ENCODE measurements at places on chromosomes 1 and 21.

DNA sequence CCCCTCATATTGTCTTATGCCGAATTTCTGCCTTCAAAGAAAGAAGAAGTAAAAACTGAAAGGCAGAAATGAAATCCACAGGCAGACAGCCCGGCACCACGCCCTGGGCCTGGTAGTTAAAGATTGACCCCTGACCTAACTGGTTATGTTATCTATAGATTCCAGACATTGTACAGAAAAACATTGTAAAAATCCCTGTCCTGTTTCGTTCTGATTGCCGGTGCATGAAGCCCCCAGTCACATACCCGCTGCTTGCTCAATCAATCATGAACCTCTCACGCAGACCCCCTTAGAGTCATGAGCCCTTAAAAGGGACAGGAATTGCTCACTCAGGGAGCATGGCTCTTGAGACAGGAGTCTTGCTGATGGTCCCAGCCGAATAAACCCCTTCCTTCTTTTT, 49.3 kb downstream of the JMJD4 start:
- DNase-seq: no peak

GRCh38 chr1:111503585-111504060, at the start of the genes ADORA3 and TMIGD3:
TSS of gene ADORA3 (minus strand) at chr1:111503633. CDS start at chr1:111503354, 279 bp downstream.
TSS of gene TMIGD3 (minus strand) at chr1:111503633. CDS start at chr1:111503354, 279 bp downstream.
- no peak for DNase-seq

DNA sequence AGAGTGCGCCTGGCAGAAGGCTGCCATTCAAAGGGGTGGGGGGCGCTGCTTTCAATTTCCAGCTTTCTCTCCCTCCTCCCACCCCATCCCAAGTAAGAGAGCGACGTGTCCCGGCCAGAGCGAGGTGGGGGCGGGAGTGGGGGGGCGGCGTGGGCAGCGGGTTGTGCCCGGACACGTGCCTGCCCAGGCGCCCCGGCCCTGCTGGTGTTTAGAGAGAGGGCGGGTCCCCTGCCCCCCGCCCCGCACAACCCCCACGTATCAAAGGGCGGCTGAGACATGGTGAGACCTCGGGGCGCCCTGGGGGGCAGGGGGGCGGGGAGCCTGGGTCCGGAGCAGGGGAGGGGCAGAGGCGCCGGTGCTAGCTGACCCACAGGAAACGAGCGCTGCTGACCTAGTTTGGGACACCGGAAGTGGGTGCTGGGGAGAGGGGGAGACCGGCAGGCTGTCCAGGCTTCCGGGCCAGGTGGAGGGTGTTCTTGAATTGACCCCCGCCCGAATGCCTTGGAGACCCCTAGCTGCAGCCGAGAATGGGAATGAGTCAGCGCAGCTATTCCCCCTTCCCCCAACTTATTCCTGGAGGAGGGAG, 1.3 kb downstream of the ZBTB7B start:
- no peak for DNase-seq

- no peak for DNase-seq
Observed at GRCh38 chr1:2534687-2535441, 4.8 kb upstream of the HES5 start.

DNA sequence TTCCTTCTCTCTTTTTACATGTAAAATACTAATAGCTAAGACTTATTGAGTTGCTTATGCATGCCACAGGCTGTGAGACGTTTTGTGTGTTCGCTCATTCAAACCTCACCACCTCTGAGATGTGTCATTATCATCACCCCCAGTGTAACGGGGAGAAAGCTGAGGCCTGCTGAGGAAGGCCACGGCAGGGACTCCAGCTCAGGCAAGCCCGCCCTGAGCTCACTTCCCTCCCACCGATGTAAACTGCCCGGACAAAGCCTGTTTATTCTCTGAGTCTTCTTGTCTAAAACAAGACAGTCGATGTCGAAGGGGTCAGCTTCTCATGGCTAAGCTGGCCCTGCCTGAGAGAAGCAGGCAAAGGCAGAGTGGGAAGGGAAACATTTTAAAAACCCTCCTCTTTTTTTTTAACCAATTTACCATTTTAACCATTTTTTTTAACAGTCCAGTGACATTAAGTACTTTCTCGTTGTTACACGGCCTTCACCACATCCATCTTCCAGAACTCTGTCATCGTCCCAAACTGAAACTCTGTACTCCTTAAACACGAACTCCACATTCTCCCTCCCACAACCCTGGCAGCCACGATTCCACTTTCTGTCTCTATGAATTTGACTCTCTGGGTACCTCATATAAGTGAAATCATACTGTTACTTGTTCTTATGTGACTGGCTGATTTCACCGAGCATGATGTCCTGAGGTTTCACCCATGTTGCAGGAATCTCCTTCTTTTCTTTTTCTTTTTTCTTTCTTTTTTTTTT, 204.8 kb upstream of the GALNT2 start:
- DNase-seq: no peak

DNA sequence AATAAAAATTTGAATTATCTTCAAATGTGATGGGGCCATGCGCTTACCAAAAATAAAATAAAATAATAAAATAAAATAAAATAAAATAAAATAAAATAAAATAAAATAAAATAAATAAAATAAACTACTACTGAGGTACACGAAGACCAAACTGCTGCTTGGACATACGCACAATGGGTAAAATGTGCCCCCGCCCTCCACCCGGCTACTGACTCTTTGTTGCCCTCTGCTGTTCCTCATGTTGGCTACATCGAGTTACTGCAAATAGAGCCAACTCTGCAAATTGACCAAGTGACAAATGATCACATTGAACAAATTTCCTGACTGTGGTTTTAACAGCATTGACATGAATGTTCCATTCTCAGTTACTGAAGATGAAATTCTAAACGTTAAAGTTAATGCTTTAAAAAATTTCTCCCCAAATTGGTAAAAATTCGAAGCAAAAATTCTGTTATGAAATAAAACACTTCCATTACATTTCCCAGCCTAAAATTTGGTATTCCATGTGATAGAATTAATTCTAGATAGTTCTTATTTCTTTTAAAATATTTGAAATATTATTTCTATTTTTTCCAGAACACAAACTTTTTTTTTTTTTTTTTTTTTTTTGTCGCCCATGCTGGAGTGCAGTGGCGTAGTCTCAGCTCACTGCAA, 18.8 kb upstream of the MAP1LC3C start:
- DNase-seq: peak; percentile 10

- no peak for DNase-seq
Observed at GRCh38 chr1:60133000-60133673, 59.6 kb upstream of the C1orf87 start.

- no peak for DNase-seq
Observed at GRCh38 chr1:93016171-93016570, 54.9 kb upstream of the DIPK1A start.

- no peak for DNase-seq
Observed at GRCh38 chr1:225746361-225747179, 31.1 kb upstream of the SRP9 start.

DNA sequence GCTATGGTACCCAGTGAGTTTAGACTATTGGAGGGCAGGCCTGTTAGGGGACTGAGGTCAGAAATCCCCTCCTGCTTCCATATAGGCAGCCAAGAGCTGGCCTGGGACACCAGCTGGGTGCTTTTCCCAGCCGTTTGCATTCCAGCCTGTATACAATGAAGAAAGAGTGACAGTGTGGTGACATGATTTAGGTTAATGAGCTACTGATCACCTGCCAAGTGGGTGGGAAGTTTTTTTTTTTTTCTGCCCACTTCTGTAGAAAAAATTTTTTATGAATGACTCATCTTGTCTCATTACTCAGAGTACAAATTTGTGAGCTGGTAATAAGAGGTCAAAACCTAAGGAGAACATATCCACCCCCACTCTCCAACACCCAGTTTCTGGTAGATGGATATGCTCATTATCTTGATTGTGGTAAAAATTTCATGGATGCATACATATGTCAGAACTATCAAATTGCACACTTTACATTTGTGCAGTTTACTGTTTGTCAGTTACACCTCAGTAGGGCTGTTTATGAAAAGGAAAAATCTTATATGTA, 16.4 kb upstream of the CGN start:
- DNase-seq: no peak

DNA sequence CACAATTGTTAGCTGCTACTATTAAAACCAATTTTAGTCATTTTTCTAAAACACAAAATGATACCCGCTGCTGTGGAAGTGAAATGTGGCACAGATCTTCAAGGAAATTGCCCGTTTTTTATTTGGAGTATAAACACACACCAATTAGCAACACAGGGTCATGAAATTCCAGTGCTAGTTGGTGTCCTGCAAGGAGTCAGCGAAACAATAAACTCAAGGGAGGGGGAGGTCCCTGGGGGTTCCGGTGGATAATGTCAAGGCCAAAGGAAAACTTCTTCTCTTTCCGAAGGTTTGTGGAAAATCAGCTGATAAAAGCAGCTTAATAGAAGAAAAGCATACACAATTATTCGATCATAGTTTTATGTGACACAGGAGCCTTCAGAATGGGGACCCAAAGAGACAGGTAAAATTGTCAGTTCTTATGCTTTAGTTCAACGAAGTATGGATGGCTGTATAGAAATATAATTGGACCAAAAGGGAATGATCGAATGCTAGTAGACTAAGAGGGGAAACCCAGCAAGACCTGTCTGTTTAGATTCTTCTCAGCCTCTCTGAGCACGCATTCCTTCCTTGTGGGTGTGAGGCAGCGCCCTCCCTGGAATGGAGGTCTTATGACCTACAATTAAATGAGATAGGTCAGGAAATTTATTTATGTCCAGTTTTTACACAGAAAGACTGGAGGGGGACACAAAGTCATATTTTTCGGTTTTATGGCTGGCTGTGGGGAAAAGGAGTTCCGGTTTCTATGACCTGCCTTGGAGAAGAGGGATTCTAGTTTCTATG, 65.9 kb downstream of the KCNK1 start:
- no peak for DNase-seq

- DNase-seq: no peak
Observed at GRCh38 chr1:19128968-19129514, 81.0 kb downstream of the UBR4 start.

GRCh38 chr1:64823691-64824476, 79.0 kb downstream of the RAVER2 start:
- DNase-seq: peak; percentile 58

GRCh38 chr1:14339288-14339687, 259.2 kb upstream of the KAZN start:
- no peak for DNase-seq

GRCh38 chr1:157028674-157029073, 16.9 kb downstream of the ARHGEF11 start:
- DNase-seq: no peak

DNA sequence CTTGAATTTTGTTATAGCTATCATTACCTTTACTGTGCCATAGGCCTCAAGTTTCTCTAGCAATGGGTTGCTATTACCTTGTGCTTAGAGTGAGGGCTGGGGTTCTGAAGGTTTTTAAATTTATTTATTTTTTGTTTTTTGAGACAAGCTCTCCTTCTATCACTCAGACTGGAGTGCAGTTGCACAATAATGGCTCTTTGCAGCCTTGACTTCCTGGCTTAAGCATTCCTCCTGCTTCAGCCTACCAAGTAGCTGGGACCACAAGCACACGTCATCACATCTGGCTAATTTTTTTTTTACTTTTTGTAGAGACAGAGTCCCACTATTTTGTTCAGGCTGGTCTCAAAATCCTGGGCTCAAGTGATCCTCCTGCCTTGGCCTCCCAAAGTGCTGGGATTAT, 41.5 kb downstream of the SNX27 start:
- DNase-seq: no peak

GRCh38 chr1:226741009-226741408, 1.9 kb upstream of the ITPKB start:
- no peak for DNase-seq

DNA sequence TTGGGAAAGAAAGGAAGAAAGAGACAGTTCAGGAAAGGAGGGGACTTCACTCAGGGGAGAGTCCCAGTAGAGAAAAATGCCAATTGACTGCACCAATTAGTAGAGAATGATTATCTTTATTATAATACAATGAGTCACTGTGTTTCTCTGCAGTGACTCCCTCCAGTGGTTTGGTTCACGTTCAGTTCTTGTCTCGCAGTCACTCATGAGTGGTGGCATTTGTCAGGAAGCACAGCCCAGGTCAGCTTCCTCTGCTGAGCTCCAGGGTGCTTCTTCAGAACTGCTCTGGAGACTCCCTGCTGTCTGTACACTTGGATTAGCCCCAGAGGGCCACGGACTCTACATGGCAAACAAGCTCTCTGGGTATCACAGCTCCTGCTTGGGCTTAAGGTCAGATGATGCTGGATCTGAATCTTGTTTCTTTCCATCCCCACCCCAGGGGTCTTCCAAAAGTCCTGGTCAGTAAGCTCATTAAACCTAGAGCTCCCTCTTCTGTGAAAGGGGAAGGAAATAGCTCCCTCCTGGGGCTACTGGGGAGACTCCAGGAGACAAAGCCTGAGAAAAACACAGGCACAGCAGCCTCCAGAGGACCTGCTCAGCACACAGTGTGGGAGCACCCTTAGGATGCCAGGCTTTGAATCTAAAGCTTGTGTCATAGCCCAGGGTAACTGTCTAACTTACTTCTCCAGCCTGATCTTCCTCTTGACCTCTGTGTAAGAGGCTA, 619.0 kb downstream of the AJAP1 start:
- DNase-seq: no peak

GRCh38 chr1:187010571-187011309, 182.0 kb downstream of the PLA2G4A start:
- DNase-seq: no peak

DNA sequence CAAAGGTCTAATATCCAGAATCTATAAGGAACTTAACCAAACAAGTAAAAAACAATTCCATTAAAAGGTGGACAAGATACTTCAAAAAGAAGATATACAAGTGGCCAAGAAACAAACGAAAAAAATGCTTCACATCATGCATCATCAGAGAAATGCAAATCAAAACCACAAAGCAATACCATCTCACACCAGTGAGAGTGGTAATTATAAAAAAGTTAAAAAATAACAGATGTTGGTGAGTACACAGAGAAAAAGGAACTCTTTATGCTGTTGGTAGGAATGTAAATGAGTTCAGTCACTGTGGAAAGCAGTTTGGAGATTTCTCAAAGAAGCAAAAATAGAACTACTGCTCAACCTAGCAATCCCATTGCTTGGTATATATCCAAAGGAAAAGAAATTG, 218.6 kb downstream of the SLC44A5 start:
- no peak for DNase-seq

DNA sequence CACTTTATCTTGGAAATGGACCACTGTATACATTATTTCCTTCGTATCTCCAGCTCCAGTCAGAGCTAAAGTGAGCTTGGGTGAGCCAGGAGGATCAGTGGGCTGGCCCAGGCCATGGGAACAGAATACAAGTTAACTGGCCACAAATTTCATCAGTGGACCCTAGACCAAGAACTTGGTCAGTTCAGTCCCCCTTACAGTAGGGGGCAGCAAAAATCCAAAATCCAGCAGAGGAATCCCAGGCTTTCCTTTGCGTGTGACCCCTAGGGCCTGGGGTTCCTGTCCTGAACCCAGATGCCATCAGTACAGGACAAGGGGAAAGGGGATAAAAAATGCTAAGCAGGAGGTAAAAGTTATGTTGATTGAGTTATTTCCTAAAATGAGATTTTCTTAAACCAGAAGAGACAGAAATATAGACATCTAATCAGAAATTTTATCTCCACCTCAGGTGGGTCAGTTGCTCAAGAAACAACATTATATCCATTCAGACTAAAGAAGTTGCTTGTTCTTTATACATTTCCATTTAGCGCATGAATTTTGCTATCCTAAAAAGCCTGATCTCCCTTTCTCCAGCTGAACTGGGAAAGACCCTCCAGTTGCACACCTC, 24.1 kb upstream of the LCE5A start:
- no peak for DNase-seq

GRCh38 chr1:26044971-26045721, 772 bp downstream of the SLC30A2 start:
- DNase-seq: no peak

- DNase-seq: no peak
Observed at GRCh38 chr1:76109404-76109803, 34.9 kb downstream of the ST6GALNAC3 start.

- no peak for DNase-seq
Observed at GRCh38 chr1:4468804-4469514, 185.4 kb upstream of the AJAP1 start.
